Progenitor cell of endocrine pancreas (in vitro differentiated cells): ENCODE measurements at places on chromosomes 16 and 17. TPM values are rescaled to one million over a fixed set of nuclear protein-coding genes. Genes with fewer than 3 reads are reported as not detected.
A peak's percentile ranks its signal among the peaks of the same experiment; 100 is the strongest.

Gene TAF15
- total RNA-seq: 282 and 287 TPM in 2 replicates

DNA sequence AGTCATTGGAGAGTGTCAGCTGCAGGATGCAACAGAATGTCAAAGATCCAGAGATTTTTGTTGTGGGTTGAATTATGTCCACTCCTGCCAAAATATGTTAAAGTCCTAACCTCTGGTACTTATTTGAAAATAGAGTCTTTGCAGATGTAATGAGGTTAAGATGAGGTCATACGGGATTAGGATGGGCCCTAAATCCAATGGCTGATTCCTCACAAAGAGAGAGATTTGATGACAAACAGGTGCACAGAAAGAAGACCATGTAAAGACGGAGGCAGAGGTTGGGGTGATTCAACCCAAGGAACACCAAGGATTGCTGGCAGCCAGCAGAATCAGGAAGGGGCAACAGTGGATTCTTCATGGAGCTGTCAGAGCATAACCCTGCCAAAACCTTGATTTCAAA lies 34.5 kb upstream of the USP22 start:
- H3K27me3 ChIP-seq: peaks cover 9% of the 10 kb centered on the region
- H3K36me3 ChIP-seq: no peaks in the 10 kb centered on the region
- DNase-seq: no peak
- no peak overlapping the region for H3K4me3 ChIP-seq
- H3K4me1 ChIP-seq: no peaks in the 10 kb centered on the region

DNA sequence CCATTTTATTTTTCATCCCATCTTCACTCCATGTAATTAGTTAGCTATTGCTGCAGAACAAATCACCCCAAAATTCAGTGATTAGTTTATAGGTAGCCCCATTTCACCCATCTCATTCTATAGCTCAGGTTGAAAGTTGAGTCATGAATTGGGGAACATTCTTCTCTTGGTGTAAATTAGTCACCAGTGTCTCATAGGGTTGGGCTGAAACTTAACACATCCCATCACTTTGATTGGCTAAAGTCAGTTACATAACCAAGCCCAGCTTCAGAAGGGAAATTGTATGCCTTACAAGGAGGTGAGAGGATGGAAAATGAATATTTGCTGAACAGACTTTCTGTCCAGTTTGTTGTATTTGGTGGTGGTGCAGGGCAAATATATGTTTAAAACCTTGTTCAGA lies 477.5 kb downstream of the WWOX start:
- DNase-seq: no peak
- no peaks in the 10 kb centered on the region for H3K27me3 ChIP-seq
- no peak overlapping the region for H3K27ac ChIP-seq
- peaks cover 4% of the 10 kb centered on the region for H3K4me1 ChIP-seq
- H3K4me3 ChIP-seq: no peak overlapping the region

DNA sequence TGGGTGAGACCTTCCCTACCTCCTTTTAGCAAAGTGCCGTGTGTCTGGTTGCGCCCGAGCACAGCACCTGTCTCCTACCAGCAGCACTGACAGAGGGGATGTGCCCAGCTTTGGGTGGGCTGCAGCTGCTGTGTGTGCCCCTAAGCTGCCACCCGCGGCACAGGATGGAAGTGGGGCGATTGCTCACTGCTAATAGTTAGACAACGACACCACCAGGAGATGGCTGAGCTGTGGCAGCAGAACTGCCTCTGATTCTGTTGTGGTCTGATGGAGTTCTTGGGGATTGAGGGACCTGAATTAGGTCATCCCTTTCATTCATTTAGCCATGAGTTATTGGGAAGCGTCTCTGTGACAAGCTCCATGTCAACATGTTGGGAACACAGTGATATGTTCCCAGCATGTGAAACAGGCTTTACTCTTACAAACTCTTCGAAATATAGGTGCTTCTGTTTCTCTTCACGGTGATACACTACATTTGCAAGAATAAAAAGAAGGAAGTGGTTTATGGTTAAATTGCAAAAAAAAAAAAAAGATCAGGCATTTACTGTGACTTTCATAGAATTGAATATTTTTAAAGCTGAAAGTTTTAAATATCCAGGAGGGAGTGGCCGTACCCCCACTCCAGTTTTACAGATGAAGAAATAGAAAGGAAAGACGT lies 184.4 kb downstream of the MAF start:
- no peak overlapping the region for H3K27ac ChIP-seq
- H3K27me3 ChIP-seq: peaks cover 7% of the 10 kb centered on the region
- H3K36me3 ChIP-seq: no peaks in the 10 kb centered on the region
- H3K4me1 ChIP-seq: peaks cover 13% of the 10 kb centered on the region
- H3K4me3 ChIP-seq: no peak overlapping the region

DNA sequence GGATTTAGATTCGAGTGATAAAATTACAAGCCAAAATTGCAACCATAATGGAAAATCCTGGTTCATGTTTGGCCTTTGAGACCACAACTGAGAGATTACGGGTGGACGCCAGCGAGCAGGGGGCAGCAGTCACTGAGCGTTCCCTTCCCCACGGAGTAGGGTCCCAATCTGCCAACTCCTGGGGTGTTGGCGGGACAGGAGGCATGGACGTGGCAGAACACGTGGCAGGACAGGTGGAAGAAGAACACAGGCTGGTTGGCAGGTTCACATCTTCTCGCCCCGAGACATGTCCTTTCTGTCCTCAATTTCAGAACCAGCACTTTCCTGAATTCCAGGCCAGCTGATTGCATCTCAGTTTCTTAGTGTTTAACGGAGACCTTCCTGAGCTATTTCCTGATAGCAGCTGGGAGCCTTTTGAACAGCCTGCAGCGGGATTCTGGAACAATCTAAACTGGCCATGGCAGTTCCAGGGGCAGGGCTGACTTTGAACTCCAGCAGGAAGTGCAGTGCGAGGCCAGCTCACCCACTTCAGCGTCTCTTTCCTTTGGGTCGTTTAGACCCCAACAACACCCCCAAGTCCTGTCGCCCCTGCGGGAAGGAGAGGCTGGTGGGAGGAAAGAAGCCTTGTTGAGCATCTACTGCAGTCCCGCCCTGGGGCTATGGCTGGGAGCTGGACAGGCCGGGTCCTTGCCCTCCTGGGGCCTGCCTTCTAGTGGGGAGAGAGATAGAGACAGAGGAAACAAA lies 159.1 kb upstream of the FOXF1 start:
- H3K36me3 ChIP-seq: no peaks in the 10 kb centered on the region
- no peaks in the 10 kb centered on the region for H3K4me1 ChIP-seq
- DNase-seq: no peak

DNA sequence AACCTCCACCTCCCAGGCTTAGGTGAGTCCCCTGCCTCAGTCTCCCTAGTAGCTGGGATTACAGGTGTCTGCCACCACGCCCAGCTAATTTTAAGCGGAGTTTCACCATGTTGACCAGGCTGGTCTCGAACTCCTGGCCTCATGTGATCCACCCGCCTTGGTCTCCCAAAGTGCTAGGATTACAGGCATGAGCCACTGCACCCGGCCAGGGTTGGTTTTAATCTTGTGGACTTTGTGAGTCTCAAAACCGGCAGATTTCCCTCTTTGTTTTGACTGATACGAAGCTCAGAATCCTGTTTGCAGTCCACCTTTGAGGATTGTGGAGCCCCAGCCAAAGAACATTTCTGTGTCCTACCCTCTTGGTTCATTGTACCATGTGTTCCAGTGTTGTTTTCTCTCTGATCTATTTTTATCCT lies 16.4 kb upstream of the CPSF4L start:
- H3K4me3 ChIP-seq: no peak overlapping the region
- no peaks in the 10 kb centered on the region for H3K27me3 ChIP-seq
- DNase-seq: no peak
- H3K27ac ChIP-seq: no peak overlapping the region
- peaks cover 13% of the 10 kb centered on the region for H3K4me1 ChIP-seq

Gene CD300LB
- not detected in 2 replicates for total RNA-seq

GRCh38 chr16:11637320-11637719 lies 30.9 kb upstream of the SNN start:
- peaks cover 18% of the 10 kb centered on the region for H3K4me1 ChIP-seq
- no peak overlapping the region for H3K4me3 ChIP-seq
- H3K27ac ChIP-seq: peak overlapping the region; percentile 93
- peaks cover 3% of the 10 kb centered on the region for H3K27me3 ChIP-seq
- no peak for DNase-seq

Gene PERCC1
- 7.1 and 7.6 TPM in 2 replicates for total RNA-seq

Gene ALDH3A1
- total RNA-seq: 0.75 and 1.0 TPM in 2 replicates

- no peak overlapping the region for H3K4me3 ChIP-seq
- H3K27ac ChIP-seq: no peak overlapping the region
- no peaks in the 10 kb centered on the region for H3K4me1 ChIP-seq
- DNase-seq: no peak
- H3K36me3 ChIP-seq: no peaks in the 10 kb centered on the region
These were observed 8.5 kb upstream of the P2RX1 start for GRCh38 chr17:3924512-3925350.

DNA sequence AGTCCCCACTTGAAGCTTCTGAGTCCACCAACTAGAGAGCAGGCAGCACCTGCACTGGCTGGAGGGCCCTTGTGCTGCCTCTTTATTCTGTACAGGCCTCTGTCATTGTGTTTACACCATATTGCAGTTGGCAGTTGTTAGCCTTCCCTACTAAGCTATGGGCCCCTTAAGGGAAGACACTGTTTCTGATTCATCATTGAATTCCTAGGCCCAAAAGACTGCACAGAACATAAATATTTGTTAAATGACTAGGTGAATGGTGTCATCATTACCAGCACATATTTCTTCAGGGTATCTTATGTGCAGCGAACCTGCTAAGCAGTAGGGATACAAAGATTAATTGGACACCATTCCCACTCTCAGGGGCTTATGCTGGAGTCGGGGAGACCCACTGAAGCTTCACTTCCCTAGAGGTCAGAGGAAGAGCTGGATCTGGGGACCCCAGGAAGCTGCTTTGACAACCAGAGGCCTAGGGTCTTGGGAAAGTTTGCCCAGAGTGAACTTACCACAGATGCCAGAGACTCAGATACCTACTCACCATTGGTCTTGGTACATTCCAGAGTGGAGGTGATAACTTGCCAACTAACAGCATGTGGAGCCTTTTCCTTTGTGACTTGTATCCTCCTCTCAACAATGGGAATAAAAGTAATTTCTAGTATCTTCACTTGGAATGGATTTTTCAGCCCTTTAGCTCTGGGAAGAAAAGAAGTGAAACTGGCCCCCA lies 28.7 kb upstream of the DDX52 start:
- no peak overlapping the region for H3K4me3 ChIP-seq
- peaks cover 49% of the 10 kb centered on the region for H3K4me1 ChIP-seq
- H3K27me3 ChIP-seq: no peaks in the 10 kb centered on the region
- H3K27ac ChIP-seq: peak overlapping the region; percentile 98

- H3K27me3 ChIP-seq: peaks cover 43% of the 10 kb centered on the region
- no peak overlapping the region for H3K4me3 ChIP-seq
- H3K36me3 ChIP-seq: no peaks in the 10 kb centered on the region
These were observed 604.0 kb upstream of the SALL1 start for GRCh38 chr16:51755039-51755501.

Gene TRAP1
- total RNA-seq: 212 and 216 TPM in 2 replicates

DNA sequence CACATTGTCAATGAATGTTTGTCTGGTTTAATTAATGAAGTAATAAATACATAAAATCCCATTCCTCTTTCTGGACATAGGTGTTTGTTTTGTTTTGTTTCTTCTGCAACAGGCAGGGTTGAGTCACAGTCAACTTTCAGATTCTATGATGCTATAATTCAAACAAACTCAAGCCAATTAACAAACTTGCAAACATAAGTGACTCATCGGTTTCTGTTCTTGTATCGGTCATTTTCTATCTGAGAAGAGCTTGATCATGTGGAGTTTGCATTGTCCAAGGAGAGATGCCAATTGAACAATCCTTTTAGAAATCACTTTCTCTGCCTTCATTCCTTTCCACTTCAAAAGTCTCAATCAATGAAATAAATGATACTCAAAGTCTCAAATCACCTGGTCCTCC lies 294.2 kb upstream of the C16orf82 start:
- no peaks in the 10 kb centered on the region for H3K36me3 ChIP-seq
- H3K4me1 ChIP-seq: no peaks in the 10 kb centered on the region
- no peak for DNase-seq

Gene CDH5
- 0.36 TPM in 1 of 2 replicates, not detected in the other for total RNA-seq

DNA sequence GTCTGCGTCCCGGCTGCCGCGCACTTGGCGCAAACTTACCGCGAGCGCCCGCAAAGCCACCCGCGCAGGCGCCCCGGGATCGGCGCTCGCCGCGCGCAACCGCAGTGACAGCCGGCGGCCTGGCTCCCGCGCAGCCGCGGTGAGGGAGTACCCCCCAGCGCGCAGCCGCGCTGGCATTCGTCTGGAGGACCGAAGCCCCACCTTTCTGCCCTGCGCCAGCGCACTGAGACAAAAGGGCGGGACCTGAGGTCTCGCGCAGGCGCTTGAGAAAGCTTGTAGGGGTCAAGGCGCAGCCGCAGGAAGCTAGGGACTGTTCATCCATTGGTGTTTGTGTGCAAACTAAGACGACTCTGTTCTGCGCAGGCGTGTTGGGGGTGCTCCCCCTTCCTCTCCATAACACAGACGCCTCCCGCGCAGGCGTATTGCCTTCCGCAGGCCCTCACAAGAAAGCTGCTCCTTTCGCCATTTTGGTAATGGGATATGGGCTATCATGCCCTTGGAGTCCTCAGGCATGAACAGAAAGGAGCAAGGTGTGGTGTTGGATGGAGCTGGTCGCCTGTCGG lies at the start of gene PHF12:
Gene PHF12, minus strand, starts transcription at position 91 of the 563 bp plus-strand sequence. CDS start 558 bp downstream, outside the sequence.
- H3K4me1 ChIP-seq: peaks cover 18% of the 10 kb centered on the region
- peak within 1 kb of the TSS; percentile 91 for H3K4me3 ChIP-seq
- H3K27ac ChIP-seq: peak within 1 kb of the TSS; percentile 96
- peak; percentile 99 for DNase-seq

GRCh38 chr17:12545877-12546513 lies 119.7 kb upstream of the MYOCD start:
- H3K27me3 ChIP-seq: peaks cover 3% of the 10 kb centered on the region
- DNase-seq: no peak
- H3K36me3 ChIP-seq: peaks cover 2% of the 10 kb centered on the region
- peaks cover 14% of the 10 kb centered on the region for H3K4me1 ChIP-seq
- no peak overlapping the region for H3K27ac ChIP-seq

DNA sequence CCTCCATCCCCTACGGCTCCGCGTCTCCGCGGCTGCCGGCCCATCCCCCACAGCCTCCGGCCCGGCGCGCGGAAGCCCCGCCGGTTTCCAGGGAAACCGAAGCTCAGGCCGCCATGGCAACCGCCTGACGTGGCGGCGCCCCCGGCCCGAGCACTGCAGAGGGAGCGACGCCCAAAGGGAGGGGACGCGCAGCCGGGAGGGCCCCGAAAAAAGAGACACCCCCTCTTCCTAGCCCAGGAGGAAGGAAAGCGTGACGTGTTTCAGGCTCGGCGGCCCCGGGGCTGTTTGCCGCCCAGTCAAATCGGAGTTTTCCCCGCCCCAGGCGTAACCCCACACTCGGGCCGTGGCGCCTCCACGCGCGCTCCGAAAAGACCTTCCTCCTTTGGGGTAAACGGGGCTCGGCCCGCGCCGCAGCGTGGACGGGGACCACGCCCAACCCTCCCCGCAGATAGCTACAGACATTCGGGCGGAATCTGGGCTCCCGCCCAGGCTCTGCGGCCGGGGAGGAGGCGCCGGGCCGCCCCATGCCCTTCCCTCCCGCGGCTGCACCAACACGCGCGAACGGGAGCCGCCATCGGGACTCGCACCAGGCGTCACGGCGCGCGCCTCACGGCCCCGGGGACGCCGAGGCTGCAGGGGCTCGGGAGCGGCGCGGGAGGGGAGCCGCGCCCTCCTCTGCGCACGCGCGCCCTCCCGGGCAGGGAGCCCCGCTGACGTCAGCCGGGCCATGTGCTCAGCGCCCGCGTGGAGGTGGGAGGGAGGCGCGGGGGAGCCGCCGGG lies 7.5 kb downstream of the MNT start:
- H3K36me3 ChIP-seq: peaks cover 5% of the 10 kb centered on the region
- peak overlapping the region; percentile 74 for H3K4me3 ChIP-seq
- no peaks in the 10 kb centered on the region for H3K27me3 ChIP-seq
- H3K27ac ChIP-seq: peak overlapping the region; percentile 74
- DNase-seq: peak; percentile 82

Gene SULT1A2
- 3.2 and 3.9 TPM in 2 replicates for total RNA-seq

Gene FBXL19
- total RNA-seq: 65.6 and 66.8 TPM in 2 replicates

GRCh38 chr17:65011966-65012365 lies 44.6 kb downstream of the GNA13 start:
- no peak overlapping the region for H3K27ac ChIP-seq
- H3K27me3 ChIP-seq: no peaks in the 10 kb centered on the region
- H3K36me3 ChIP-seq: peaks cover 15% of the 10 kb centered on the region
- H3K4me1 ChIP-seq: peaks cover 3% of the 10 kb centered on the region
- DNase-seq: no peak
